ENCODE measurements at places on chromosomes 7 and 10. TPM values are rescaled to one million over a fixed set of nuclear protein-coding genes. Genes with fewer than 3 reads are reported as not detected.

GRCh38 chr10:7374795-7375194, 36.0 kb downstream of the SFMBT2 start:
- no peak for DNase-seq

DNA sequence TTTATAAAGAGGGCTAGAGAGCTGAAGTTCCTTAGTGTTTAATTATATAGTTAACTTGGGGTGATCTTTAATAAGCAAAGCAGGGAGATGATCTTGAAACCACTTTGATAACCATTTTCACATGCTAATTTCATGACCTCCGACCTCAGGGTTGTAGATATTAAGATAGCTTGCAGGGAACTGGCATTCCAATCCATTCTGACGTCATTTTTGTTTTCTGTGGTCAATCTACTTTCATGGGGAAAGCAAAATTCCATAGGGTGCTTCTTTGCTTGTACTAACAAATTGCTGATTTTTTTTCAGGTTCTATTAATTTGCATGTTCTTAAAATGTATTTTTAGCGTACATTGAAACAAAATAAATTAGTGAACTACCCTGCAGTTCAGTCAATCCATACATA, 139.3 kb downstream of the CDCA7L start:
- DNase-seq, result no peak

Gene SORCS3
- total RNA-seq, result 0.14 TPM

Gene CPN1
- not detected for total RNA-seq

Gene OR2A1
- total RNA-seq, result not detected

DNA sequence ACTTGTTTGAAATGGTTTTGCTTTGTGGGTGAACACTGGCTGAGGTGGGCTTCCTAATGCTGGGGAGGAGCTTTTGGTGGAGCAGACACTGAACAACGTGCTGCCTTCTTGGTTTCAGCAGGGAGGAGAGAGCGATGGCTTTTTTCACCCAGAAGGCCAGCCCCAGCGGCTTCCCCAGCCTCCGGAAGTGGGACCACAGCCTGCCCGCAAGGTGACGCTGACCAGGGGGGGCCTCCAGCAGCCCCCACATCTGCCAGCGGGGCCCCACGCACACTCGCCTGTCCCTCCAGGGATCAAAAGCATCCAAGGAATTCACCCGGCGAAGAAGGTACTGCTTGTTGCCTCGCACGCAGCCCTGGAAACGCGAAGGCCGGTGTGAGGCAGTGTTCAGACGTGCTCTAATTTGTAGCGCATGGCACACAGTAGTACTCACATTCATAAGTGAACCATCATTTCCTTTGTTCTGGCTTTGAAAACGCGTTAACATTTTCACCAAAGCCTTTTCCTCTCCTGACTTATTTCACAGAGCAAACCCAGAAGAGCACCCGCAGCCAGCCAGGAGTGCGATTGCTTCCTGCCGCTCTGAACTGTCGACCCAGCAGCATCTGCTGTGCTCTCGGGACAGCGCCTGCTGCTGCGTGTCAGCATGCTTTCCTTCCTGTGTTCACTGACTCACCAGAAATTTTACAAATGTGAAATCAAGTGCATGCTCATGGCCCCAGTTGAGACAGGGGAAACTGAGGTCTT, 48.4 kb downstream of the SHH start:
- DNase-seq, result peak; percentile 57

Gene FAM237B
- total RNA-seq, result not detected

Data from lung (tissue), 17 donors.